GM23248 (cell line): ENCODE measurements at places on chromosomes 6 and 20. TPM values are rescaled to one million over a fixed set of nuclear protein-coding genes. Genes with fewer than 3 reads are reported as not detected.

The ITCH gene
- 47.7 and 50.0 TPM in 2 replicates for total RNA-seq

The NXT1 gene
- 31.5 and 31.7 TPM in 2 replicates for total RNA-seq

The CALHM4 gene
- total RNA-seq, result not detected in 2 replicates

The OLIG3 gene
- not detected in 2 replicates for total RNA-seq

The PTK6 gene
- total RNA-seq, result 0.13 TPM in 1 of 2 replicates, not detected in the other

The IMPG1 gene
- not detected in 2 replicates for total RNA-seq

GRCh38 chr6:102680413-102680812, 1286.9 kb downstream of the GRIK2 start:
- no peaks in the 10 kb centered on the region for H3K27me3 ChIP-seq
- no peak for DNase-seq
- no peaks in the 10 kb centered on the region for H3K4me1 ChIP-seq

DNA sequence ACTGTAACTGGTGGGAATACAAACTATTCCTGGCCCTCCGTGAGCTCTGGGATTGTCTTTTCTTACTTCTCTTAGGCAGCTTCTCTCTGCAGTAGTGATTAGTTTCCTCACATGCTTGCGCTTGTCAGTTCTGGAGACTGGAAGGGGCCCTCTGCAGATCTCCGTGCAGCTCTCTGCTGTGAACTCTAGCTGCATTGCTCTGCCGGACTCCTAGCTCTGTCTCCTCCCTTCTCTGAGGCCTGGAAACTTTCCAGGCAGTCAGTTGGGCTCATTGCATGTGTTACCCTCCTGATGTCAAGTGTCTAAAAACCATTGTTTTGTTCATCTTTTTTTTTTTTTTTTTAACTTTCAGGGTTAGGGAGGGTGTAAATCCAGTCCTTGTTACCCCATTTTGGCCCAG, 102.3 kb downstream of the CTNNBL1 start:
- no peaks in the 10 kb centered on the region for H3K27me3 ChIP-seq
- no peak overlapping the region for H3K27ac ChIP-seq
- no peak for DNase-seq
- no peak overlapping the region for H3K4me3 ChIP-seq
- 0 out of 2 replicates have a peak, but pooled peaks cover 2% of the 10 kb centered on the region for H3K36me3 ChIP-seq

DNA sequence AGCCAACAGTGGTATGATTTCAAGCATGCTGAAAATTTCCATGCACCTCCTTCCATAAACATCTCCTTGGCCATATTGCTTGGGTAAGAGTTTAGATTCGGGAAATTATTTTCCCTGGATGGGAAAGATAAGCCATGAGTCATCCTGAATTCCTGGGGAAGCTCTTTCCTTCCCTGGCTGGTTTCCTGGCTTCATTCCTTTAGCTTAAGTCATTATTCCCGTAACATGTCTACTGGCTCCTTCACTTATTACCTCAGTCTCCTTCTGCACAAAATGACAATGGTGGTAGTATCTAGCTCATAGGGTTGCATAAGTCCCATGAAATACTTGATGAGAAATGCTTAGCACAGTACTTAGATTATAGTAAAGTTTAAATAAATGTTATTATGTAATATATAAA, 27.6 kb downstream of the TINAG start:
- H3K36me3 ChIP-seq, result no peaks in the 10 kb centered on the region
- H3K27me3 ChIP-seq, result no peaks in the 10 kb centered on the region
- peaks cover 7% of the 10 kb centered on the region; the same call in 1 of the 2 replicates for H3K4me1 ChIP-seq
- H3K4me3 ChIP-seq, result no peak overlapping the region
- H3K27ac ChIP-seq, result peak overlapping the region; percentile 44; the same call in 1 of the 2 replicates
- DNase-seq, result peak; percentile 92

GRCh38 chr6:24768361-24768760, 6.4 kb upstream of the GMNN start:
- no peaks in the 10 kb centered on the region for H3K27me3 ChIP-seq
- H3K27ac ChIP-seq, result no peak overlapping the region
- H3K4me1 ChIP-seq, result no peaks in the 10 kb centered on the region
- H3K36me3 ChIP-seq, result no peaks in the 10 kb centered on the region
- H3K4me3 ChIP-seq, result no peak overlapping the region

- H3K36me3 ChIP-seq, result peaks cover 10% of the 10 kb centered on the region; the same call in 1 of the 2 replicates
- no peak overlapping the region for H3K27ac ChIP-seq
- H3K4me1 ChIP-seq, result peaks cover 14% of the 10 kb centered on the region
- peak; percentile 72 for DNase-seq
- H3K4me3 ChIP-seq, result no peak overlapping the region
These were observed 12.0 kb downstream of the PFDN4 start for GRCh38 chr20:54219751-54220426.

GRCh38 chr20:58784321-58785074, 66.2 kb downstream of the GNAS-AS1 start:
- no peaks in the 10 kb centered on the region for H3K4me1 ChIP-seq
- H3K27me3 ChIP-seq, result peaks cover 77% of the 10 kb centered on the region
- no peak overlapping the region for H3K4me3 ChIP-seq
- DNase-seq, result no peak
- H3K36me3 ChIP-seq, result no peaks in the 10 kb centered on the region

GRCh38 chr6:68427630-68428029, 207.5 kb upstream of the ADGRB3 start:
- no peak overlapping the region for H3K27ac ChIP-seq
- H3K4me3 ChIP-seq, result no peak overlapping the region
- H3K4me1 ChIP-seq, result no peaks in the 10 kb centered on the region

DNA sequence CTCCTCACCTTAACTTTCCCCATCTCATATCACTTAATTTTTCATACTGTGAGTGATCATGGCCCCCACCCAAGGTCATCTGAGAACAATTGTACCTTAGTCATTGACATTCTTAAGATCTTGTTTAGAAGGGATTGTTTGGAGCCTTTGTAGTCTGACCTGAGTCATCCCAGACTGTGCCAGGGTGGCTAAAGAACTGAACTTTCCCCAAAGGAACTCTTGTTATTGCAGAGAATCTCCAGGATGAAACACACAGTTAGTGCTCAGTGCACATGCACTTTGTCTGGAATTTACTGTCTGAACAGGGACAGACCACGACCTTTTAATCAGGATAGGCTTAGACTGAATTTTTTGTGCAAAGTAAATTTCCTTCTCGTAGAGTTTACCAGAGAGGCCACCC, 112.6 kb upstream of the CCN2 start:
- no peaks in the 10 kb centered on the region for H3K27me3 ChIP-seq
- DNase-seq, result peak; percentile 94
- H3K36me3 ChIP-seq, result no peaks in the 10 kb centered on the region
- peaks cover 56% of the 10 kb centered on the region for H3K4me1 ChIP-seq

DNA sequence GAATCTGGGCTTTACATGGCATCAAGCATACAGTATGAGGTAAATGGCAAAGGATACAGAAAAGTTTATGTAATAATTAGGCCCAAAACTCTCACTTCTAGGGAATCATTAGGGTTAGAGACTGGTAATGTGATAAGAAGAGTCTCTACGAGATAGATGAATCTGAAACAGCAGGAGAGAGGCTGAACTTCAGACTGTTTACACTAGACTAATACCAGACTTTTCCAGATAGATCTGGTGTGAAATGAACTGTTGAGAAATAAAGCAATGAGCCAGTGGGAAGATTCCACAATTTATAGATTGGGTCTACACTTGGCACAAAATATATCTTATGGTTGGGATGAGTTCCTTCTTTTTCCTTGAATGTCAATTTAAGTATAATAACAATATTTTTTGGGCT, 134.3 kb downstream of the MAN1A1 start:
- no peaks in the 10 kb centered on the region for H3K36me3 ChIP-seq
- H3K4me1 ChIP-seq, result no peaks in the 10 kb centered on the region
- H3K4me3 ChIP-seq, result no peak overlapping the region
- H3K27me3 ChIP-seq, result no peaks in the 10 kb centered on the region
- no peak overlapping the region for H3K27ac ChIP-seq
